ENCODE measurements at places on chromosomes 7 and 10.

- no peak for DNase-seq
Measured at GRCh38 chr7:24701261-24702235, 55.7 kb downstream of the GSDME start.

DNA sequence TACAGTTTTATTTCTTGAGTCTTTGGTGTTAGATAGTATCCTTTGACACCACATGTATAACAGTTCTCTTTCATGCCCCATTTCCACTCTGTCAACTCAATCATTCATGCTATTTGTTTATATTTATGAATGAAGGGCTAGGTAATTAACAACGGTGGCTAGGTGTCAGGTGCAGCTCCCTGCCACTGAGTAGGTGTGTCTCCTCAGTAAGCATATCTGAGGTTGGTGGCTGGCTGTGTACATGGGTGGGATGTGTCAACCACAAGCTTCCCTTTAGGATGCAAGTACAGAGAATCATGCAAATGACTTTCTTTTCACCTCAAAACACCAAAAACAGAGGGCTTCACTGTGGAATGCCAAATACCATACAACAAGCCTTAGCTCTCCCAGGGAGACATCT, 83.4 kb downstream of the ZNF365 start:
- peak; percentile 29 for DNase-seq

DNA sequence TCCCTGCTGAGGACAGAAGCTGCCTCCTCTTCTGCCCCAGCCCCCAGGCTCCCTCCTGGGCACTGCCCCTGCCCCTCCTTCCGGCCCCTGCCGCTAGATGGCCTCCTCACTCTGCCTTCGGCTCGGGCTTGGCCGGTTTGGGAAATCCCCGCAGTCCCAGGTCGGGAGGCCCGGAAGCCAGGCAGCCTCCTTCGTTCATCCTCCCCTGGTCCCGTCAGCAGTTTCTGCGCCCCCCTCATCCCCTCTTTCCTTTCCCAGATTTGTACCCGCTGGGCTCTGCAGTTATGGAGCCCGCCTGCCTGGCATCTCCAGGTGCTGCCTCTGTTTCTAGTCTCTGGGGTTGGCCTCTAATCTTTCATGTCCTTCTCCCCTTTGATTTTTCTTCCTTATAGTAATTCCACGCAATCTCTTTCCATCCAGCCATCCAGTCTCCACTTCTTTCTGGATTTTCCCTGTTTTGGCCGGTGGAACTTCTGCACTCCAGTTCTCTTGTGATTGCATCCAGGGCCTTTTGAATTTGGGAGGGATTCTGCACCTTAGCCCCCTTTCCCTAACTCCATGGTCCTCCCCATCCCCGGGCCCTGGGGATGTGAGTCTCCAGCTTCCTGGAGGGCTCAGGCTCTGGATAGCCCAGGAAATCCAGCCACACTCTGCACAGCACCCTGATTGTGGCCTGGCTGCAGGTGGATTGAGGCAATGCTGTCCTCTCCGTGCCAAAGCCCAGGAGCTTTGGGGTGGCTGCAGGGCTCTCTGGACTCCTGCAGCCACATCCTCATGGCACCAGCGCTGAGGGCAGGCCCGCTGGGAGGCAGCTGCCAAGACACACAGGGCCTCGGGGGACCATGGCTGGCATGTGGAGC, 3.3 kb upstream of the SHH start:
- peak; percentile 78 for DNase-seq

DNA sequence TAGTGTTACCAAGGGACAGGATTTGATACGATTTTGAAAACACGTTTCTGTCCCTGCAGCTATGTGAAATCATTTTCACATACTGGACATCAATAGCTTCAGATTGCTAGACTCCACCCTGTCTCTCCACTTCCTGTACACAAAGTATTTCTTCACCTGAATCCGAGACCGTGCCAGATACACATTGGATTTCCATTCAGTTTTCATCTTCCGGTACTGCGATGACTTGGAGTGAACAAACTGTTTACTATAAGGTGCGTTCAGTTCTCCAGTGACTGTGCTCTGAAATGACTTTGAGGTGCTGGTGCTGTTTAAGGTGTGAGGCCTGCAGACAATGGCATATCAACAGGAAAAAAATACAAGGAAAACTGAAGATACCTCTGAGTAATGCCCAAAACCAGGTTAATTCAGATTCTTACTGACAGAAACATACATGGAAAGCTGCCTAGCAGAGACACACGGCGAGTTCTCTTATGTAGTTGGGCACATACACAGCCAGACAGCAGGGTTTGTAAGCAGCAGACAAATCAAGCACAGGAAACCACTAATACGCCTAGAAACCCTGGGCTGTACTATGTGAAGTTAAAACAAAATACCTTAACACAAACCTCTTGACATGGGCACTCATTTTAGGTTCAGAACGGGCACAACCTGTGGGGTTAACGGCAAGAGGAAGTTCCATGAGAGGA, 119.2 kb downstream of the GALNT11 start:
- no peak for DNase-seq

- DNase-seq = peak; percentile 27
Measured at GRCh38 chr7:115132096-115132495, 210.2 kb downstream of the MDFIC start.

DNA sequence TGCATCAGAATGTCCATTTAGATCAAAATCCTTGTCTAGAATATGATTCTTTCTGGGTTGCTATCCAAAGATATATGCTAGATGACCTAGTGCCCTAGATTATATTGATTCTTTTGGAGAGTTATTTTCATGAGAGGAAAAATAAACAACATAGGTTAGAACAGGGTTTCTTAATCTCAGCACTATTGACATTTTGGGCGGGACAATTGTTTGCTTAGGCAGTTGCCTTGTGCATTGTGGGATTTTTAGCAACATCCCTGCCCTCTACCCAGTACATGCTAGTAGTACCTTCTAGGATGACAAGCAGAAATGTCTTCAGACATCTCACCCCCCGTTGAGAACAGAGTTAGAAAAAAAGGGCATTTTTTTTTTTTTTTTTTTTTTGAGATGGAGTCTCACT, 25.1 kb upstream of the LAMB1 start:
- peak; percentile 47 for DNase-seq

DNA sequence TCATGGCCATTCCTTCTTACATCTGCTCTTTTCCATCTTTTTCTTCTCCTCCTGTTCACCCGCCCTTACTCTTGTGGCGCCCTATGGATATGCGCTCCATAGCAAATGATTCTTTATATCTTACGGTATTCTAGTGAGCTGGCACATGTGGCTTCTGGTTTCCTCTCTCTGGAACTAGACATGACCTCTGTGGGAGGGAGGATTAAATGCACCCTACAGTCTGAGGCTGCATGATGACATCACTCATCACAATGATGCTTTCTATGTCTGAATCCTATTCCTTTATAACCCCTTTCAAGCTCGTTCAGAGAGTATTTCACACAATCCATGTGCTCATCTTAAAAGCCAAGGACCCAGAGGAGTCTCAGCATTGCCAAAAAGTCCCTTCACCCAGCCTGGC, 153.3 kb downstream of the EGFR start:
- no peak for DNase-seq

GRCh38 chr10:117550599-117551329, 8.2 kb downstream of the EMX2 start:
- DNase-seq = no peak

DNA sequence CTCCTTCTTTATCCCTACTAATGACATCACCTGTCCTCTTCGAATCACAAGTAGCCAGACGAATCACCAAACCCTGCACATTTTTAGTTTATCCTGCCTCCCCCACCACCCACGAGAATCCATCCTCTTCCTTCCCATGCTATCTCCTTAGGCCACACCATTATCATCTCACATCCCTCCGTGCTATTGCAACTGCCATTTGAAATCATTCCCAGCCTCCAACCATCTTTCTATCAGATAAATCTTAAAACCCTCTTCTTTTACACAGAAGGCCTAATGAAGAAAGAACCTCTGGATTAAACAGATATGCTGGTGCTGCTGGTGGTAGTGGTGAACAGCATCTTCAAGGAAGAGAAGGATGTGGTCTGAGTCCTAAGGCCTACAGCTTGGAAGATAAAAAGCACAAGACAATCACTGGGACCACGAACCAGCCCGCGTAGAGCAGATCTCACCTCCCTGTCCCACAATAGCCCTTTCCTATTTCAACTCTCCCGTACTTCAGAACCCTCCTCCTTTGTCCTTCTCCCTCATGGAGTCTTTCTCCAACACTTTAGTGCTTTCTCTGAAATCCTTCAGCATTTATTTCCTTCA, 403.1 kb downstream of the SFMBT2 start:
- DNase-seq = no peak

DNA sequence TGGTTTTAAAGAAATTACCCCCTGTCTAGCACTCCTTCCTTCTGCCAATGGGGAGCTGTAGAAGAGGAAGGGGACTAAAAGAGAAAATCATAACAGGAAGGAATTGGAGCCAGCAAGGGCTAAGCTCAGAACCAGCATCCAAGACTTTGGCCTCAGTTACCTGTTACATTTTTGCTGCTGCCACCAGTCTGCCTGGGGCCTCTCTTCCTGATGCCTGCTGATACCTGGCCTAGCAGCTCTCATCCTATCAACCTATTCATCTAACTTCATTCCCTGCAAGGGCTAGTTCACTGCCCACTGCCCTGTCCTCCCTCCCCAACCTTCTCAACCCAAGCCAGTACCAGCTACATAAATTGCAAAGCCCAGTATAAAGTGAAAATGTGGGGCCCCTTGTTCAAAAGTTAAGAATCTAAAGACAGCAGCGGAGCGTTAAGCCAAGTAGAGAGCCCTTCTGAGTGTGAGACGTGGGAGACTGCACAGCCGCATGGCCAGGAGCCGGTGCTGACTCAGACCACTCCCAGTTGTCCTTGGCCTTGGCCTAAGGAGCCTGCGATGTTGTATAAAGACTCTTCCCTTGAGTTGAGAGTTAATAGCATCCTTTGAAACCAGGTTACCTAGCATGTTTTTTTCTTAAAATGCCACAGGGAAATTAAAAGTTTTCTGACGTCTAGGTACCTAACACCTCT, 13.2 kb upstream of the AOC1 start:
- no peak for DNase-seq

DNA sequence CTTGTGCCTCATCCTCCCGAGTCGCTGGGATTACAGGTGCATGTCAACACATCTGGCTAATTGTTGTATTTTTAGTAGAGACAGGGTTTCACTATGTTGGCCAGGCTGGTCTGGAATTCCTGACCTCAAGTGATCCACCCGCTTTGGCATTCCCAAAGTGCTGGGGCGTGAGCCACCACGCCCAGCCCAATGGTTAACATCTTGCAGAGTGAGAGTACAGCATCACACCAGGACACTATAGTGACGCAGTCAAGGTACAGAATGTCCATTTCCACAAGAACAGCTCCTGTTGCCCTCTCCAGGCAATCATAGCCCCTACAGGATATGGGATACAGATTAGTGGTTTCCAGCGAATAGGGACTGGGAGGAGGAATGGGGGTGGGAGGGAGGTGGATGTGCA, 34.0 kb downstream of the MYO1G start:
- DNase-seq = no peak

- no peak for DNase-seq
Measured at GRCh38 chr7:18177815-18178660, 150.4 kb upstream of the PRPS1L1 start.

DNA sequence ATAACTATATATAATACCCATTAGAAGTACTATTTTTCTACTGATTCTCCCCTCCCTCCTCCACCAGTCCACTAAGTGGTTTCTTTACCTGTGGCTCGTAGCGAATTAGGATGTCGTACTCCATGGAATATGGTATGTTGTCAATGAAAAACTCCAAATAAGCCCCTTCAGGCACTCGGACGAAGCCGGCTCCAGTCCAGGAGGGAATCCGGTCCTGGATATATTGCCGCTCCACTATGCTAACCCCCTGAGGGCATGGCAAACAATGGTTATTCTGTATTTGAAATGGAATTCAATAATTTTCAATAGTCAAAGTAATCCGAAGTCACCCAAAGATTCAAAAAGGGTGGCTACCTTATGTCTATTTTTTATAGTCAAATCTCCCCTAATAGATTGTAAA, 40.1 kb downstream of the LAMB1 start:
- DNase-seq = no peak

GRCh38 chr10:8054244-8054493, 319 bp upstream of the GATA3 start:
- no peak for DNase-seq

- DNase-seq = no peak
Measured at GRCh38 chr10:100254191-100254590, 13.2 kb downstream of the CWF19L1 start.

DNA sequence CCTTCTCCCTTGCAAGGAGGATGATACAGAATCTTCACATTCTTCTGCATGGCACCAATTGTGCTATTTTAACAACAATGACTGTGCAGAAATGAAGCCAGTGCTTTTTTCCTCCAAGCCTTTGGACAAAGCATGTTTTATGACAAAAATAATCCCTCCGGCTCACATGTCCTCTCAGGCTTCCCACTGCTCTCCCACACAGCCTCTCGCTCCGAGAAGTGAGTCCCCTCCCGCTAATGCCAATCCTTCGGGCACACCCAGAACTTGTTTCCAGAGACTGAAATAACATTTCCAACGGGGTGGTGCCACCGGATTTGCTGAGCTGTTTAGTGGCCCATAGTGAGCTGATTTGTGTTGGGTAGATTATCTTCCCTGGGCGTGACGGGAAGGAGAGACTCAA, 35.8 kb downstream of the RBM17 start:
- DNase-seq = no peak

DNA sequence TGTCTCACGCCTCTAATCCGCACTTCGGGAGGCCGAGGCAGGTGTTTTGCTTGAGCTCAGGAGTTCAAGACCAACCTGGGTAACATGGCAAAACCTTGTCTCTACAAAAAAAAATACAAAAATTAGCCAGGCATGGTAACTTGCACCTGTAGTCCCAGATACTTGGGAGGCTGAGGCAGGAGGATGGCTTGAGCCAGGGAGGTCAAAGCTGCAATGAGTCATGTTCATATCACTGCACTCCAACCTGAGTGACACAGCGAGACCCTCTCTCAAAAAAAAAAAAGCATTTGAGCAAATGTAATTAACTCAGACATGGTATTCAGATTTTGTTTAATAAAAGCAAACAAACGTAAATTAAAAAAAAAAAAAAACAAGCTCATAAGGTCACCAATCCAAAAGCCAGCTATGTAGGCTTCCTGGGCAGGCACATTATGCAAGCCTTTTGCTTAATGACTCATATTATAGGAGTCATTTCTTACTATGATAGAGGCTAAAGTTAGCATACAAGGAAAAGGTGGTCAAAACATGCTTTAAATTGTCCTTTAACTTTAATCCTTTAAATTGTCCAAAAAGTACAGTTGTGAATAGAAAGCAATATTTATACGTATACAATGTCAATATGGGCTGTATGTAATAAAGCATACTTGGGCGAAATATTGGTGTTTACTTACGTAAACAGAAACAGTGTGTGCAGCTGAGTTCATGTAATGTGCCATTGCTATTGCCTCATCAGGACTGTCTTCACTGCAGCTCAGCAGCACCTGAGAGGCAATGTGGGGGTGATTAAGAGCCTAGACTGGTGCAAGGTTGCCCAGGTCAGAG, 13.0 kb downstream of the AKR1D1 start:
- peak; percentile 64 for DNase-seq

- DNase-seq = no peak
Measured at GRCh38 chr10:132232023-132232951, 45.5 kb downstream of the DPYSL4 start.

- no peak for DNase-seq
Measured at GRCh38 chr10:127431525-127431924, 117.6 kb upstream of the NPS start.

GRCh38 chr10:73932620-73933112, 21.7 kb downstream of the PLAU start:
- peak; percentile 52 for DNase-seq

All from DMS53 (cell line).